ENCODE measurements at places on chromosomes 11 and 22.

- DNase-seq = no peak
Measured at GRCh38 chr11:79940974-79941735, 500.3 kb upstream of the TENM4 start.

- no peak for DNase-seq
Measured at GRCh38 chr11:130782361-130783222, 133.7 kb downstream of the SNX19 start.

GRCh38 chr22:20211997-20212753 is 55.9 kb downstream of the RTN4R start:
- DNase-seq = no peak

DNA sequence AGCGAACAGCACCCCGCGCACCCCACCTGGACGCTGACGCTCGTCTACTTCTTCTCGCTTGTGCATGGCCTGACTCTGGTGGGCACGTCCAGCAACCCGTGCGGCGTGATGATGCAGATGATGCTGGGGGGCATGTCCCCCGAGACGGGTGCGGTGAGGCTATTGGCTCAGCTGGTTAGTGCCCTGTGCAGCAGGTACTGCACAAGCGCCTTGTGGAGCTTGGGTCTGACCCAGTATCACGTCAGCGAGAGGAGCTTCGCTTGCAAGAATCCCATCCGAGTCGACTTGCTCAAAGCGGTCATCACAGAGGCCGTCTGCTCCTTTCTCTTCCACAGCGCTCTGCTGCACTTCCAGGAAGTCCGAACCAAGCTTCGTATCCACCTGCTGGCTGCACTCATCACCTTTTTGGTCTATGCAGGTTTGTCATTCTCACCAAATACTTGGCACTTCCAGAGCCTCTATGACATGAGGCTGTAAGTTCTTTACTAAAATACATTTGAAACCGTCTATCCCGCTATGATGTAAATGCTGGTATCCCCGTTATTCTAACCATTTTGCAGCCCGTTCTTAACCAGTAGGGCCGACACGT is 535 bp downstream of the AQP11 start:
- no peak for DNase-seq

DNA sequence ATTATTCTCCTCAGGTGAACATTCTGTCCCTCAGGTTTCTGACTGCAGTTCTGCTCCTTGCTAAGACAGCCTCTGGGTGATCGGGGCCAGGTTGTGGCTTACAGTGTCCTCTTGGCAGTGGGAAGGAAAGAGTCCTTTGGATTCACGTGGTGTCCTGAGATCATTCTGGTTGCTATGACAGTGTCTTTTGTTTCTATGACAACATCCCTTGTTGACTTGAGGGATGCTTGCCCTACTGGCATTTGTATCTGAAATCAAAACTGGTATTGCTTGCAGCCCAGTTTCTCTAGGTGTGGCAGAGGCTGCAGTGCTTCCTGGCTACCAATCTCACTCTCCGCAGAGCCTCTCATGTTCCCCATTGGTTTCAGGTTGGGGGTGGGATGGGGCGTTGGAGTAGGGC is 151.8 kb upstream of the CCDC90B start:
- DNase-seq = no peak

- DNase-seq = no peak
Measured at GRCh38 chr11:66856496-66857233, at the start of gene LRFN4. LRFN4 (plus strand) TSS chr11:66857064; CDS start chr11:66857745, 681 bp downstream.

- no peak for DNase-seq
Measured at GRCh38 chr11:16194566-16194965, 161.8 kb downstream of the SOX6 start.

DNA sequence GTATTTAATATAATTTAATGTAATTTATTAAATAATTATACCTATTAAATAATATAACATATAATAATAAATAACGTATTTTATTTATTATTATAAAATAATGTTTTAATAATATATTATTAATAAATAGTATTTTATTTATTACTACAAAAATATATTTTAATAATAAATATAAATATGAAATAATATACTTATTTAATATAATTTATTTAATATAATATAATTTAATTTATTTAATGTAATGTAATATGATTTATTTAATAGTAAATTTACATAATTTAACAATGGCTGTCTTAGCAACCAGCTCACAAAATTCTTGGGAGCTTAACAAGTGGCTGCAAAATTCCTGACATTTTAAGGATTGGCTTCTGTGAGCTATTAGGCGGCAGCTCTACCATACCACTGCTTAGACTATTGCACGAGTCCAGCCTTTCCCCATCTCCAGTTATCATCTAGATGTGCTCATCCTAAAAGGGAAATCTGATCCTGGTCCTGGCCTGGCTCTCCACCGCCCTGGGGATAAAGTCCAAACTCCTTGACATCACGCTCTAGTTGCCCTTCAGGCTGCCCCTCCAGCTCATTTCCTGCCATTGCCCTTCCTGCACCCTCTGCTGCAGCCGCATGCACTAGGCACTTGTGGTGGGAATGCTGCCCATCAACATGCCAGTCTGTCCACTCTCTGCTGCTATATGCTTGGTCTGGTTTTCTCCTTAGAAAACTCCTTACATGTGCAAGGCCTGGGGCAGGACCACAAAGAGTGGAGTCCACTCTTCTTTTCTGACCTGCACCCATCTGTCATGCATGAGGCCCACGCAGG is 9.8 kb downstream of the MMP20 start:
- no peak for DNase-seq

GRCh38 chr22:19769393-19769715 is 8.8 kb downstream of the TBX1 start:
- DNase-seq = no peak

GRCh38 chr11:61377461-61378160 is 14.8 kb upstream of the TMEM216 start:
- no peak for DNase-seq

DNA sequence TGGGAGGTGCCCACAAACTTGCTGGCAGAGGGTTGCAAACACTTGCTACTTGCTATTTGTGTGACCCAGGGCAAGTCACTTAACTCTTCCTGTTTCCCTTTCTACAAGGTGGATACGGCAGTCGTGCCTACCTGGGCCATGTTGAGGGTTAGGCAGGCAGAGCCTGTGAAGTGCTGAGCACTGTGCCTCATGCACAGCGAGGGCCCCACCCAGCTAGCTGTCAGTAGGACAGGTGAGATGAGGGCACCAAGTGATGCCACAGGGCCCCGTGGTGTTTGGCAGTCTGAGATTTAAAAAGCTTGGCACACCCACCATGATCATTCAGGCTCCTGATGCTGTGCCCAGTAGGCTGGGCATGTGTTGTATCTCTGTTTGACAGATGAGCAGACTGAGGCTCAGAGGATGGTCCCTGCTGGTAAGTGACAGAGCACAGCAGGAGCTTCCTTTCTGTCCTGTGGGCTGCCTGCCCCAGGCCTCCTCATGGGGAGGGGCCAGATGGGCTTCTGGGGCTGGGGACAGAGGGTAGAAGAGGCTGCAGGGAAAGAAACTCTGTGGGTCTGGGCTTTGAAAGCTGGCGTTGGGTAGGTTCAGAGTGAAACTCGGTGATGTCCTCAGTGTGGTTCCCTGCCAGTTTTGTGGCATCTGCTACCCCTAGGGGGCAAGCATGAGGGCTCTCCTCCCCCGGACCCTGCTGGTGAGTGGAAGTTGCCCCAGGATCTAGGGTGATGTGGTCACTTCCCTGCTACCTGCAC is 59.3 kb downstream of the TSPAN18 start:
- DNase-seq = no peak

GRCh38 chr22:30425327-30425615 is 297 bp upstream of the MTFP1 start:
- no peak for DNase-seq

DNA sequence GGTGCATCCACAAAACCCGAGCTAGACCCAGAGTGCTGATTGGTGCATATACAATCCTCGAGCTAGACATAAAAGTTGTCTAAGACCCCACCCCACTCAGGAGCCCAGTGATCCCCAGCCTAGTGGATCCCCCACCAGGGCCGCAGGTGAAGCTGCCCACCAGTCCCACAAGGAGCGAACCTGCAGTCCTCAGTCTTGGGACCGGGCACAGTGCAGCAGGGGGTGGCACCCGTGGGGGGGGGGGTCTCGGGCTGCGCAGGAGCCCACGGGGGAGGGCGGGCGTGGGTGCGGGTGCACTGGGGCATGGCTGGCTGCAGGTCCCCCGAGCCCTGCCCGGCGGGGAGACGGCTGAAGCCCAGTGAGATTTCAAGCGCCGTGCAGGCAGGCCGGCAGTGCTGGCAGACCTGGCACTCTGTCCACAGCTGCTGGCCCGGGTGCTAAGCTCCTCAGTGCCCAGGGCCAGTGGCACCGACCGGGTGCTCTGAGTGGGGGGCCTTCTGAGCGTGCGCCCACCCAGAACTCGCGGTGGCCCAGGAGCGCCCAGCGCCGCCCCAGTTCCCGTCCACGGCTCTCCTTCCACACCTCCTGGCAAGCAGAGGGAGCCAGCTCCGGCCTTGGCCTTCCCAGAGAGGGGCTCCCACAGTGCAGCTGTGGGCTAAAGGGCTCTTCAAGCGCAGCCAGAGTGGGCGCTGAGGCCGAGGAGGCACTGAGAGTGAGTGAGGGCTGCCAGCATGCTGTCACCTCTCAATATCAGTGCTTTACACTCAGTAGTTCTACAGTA is 989.1 kb downstream of the FAM181B start:
- DNase-seq = no peak

- DNase-seq = no peak
Measured at GRCh38 chr11:109267293-109268095, 154.5 kb upstream of the C11orf87 start.

DNA sequence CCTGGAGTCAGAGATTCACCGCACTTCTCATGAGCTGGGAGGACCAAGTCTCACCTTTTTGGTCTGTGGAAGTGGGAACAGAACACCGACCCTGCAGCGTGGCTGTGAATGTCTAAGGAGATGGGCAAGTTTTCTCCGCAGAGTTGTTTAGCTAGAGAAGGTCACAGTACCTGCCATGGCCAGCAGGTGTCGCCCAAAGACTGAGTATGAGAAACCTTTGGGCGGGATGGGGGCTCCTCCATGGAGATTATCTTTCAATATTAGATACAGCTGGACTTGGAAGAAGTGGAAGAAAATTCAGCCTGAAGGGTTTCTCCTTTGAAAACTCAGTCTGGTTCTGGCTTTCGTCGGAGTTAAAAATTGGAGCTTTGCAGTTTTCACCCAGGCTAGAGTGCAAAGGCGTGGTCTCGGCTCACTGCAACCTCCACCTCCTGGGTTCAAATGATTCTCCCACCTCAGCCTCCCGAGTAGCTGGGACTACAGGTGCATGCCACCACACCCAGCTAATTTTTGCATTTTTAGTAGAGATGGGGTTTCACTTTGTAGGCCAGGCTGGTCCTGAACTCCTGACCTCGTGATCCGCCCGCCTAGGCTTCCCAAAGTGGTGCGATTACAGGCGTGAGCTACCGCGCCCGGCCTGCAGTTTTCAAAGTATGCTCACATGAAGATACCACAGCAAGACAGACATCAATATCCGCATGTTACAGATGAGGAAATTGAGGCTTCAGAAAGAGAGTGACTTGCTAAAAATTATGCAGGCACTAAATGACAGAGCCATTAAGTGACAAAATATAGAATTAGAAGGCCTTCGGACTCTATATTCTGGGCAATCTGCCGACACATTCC is 10.7 kb upstream of the DSCAML1 start:
- no peak for DNase-seq

DNA sequence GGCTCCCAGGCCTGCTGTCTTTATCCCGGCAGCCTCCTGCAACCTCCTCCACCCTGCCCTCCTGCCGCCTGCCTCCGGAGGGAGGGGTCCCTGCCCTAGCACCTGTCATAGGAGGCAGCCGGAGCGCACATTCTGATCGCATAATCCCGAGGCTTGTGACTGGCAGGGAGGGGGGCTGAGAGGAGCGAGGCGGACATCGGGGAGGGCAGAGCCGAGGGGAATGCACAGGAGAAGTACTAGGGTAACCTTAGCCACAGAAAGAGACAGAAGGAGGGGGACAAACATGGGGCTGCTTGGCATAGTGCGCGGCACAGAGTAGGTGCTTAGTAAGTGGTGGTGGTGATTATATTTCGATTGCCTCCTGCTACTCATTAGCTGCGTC is 9.2 kb upstream of the ALX4 start:
- DNase-seq = no peak

DNA sequence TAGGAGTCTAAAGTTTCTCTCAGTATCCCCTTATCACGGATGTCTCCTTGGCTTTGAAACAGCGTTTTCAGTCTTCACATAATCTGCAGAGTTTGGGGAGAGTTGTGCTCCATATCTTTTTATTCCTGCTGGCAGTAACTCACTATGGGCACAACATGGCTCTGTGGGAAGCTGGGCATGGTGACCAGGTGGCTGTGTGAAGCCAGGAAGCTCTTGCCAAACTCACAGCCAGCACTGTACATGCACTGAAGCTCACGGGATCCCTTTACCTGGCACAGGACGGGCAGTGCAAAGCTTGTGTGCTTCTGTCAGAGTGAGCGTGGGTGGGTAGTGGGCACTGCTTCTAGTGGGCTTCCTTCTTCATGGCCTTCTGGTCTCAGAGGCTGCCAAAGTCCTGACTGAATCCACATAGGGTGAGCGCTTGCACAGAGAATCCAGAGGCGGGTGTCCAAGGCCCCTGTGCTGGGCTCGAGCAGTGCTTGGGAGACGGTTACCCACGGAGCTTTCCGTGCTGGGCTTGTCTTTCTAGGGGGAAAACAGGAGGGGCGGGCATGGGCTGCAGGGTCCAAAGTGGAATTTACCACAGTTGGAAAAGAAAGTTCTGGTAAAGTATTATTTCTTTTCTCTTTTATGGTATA is 10.8 kb upstream of the KDM4E start:
- no peak for DNase-seq
